ENCODE measurements at places on chromosomes 12 and 14. TPM values are rescaled to one million over a fixed set of nuclear protein-coding genes. Genes with fewer than 3 reads are reported as not detected.

Gene SERPINA3
- total RNA-seq, result 4.4 TPM

Gene TESPA1
- total RNA-seq, result 141 TPM

Gene CPNE6
- total RNA-seq, result not detected

Gene SERPINA12
- not detected for total RNA-seq

Gene SOAT2
- total RNA-seq, result 0.89 TPM

Gene KRT83
- not detected for total RNA-seq

Gene GUCY2C
- not detected for total RNA-seq

Gene POTEM
- total RNA-seq, result not detected

Gene MSRB3
- total RNA-seq, result 0.90 TPM

Gene SMIM41
- 0.41 TPM for total RNA-seq

Gene PMCH
- not detected for total RNA-seq

All from T-cell (primary cell).